ENCODE measurements at places on chromosomes 11 and 22.
A peak's percentile ranks its signal among the peaks of the same experiment; 100 is the strongest.

DNA sequence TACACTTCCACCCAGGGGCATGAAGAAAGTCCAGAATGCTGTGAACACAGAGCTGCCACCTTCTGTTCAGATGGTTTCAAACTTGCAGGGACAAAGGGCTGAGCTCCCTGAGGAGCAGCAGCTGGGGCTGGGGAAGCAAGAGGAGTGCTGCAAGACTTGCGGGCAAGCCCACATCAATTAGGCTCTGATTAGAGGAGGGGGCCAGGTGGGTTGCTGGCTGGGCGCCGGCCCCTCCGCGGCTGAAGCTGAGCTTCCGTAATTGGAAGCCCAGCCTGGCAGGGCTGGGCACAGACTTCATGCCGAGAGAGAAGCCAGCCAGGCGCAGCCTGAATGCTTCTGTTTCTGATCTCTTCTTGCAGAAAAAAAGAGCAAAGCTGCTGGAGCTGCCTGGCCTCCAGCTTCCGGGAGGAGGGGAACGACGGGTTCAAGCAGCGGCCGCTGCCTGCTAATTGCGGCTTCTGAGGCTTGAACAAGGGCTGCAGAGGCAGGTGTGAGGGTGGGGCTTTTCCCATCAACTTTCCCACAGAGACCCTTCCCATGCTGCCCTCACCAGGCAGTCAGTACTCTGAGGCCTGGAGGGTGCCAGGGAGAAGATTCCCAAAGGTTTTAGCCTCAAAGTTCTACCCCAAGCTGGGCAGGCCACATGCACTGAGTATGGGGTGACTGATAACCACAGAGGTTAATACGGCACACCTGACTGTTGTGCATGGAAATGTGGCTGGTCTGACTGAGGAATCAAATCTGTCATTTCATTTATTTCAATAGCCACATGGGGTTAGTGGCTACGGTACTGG lies 91.1 kb upstream of the LMO1 start:
- no peak for DNase-seq

DNA sequence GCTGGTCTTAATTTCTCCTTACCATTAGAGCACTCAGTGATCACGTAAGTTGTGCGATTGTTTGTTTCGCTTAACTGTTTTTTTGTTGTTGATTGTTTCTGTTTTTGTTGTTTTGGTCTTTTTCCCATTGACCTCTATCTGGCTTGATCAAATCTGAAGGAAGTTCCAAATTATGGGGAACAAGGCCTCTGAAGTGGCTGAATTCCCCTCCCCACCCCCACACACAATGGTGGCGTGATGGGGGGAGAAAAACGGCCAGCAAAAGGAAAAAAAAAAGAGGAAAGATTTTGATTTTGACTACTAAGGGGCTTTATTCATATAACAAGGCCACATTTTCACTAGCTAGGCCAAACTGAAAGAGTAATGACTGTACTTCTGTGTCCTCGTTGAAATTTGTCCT lies 53.6 kb downstream of the OSBPL5 start:
- DNase-seq: no peak

GRCh38 chr11:116175707-116176106 lies 597.1 kb downstream of the BUD13 start:
- DNase-seq: no peak

DNA sequence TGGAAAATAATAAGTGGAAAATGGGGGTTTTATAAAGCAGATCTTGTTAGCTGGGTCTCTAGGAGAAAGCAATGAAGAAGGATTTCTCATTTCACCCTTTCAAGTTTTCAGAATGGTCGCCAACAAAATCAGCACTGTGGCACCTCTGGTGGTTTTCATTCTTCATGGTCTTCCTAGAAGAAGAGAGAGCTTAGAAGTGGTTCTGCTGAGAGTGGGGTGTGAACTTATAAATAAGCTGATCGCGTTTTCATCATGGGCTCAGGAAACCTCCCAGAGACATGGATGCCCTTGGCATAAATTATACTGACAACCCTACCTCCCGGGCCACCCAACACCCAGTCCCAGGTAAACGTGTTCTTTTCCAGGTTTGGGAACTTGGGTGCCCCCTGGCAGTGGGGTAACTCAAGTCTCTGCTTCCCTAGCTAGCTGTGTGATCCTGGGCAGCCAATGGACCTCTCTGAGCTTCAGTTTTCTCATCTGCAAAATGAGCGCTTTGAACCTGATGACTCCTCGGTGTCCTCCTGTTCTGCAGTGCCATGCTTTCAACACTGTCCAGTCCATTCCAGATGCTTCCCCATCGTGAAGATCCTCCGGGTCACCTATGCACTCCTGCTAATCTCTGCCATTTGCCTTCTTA lies 72.6 kb upstream of the GRAMD1B start:
- DNase-seq: no peak

GRCh38 chr11:133230431-133230830 lies 301.9 kb downstream of the OPCML start:
- no peak for DNase-seq

DNA sequence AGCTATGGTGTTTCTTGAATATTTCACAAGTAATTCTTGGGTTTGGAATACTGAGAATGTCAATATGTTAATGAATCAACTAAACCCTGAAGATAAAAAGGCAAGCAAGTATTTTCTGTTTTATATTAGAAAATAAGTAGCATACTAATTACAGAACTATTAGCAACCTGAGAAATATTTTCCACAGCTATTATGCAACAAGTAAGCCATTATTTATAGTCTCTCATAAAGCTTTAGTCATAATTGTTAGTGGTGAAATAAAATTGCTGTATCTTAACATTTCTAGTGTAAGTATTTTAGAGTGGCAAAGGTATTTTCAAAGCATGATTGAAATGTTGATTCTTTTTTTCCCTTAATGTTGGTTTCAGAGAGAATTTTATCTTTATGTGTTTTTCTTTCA lies 53.3 kb downstream of the FAR1 start:
- no peak for DNase-seq

GRCh38 chr22:45917146-45917545 lies 59.8 kb downstream of the WNT7B start:
- peak; percentile 12 for DNase-seq

DNA sequence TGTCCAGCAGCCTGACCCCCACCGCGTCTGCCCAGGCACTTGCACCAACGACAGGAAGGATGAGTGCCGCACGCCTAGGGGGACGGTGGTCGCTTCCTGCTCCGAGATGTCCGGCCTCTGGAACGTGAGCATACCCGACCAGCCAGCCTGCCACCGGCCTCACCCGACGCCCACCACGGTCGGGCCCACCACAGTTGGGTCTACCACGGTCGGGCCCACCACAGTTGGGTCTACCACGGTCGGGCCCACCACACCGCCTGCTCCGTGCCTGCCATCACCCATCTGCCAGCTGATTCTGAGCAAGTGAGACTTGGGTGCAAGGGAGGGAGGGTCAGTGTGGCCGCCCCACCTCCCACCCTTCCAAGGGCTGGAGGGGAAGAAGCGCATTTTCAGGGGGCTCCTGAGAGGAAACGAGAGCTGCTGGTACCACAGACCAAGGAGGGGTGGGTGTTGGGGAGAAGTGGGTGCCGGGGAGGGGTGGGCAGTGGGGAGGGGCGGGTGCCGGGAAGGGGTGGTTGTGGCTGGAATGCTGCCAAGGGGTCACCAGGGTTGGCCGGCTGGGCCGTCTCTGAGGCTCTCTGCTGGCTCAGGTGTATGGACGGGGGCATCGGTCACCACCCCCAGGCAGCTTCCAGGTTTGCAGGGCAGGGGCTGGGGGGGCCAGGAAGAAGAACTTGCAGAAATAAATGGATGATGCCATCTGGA lies 27.7 kb upstream of the MUC5B start:
- no peak for DNase-seq

Measured in NCI-H774 (cell line).